M059J (cell line): ENCODE measurements at places on chromosomes 11 and 22.
A peak's percentile ranks its signal among the peaks of the same experiment; 100 is the strongest.

DNA sequence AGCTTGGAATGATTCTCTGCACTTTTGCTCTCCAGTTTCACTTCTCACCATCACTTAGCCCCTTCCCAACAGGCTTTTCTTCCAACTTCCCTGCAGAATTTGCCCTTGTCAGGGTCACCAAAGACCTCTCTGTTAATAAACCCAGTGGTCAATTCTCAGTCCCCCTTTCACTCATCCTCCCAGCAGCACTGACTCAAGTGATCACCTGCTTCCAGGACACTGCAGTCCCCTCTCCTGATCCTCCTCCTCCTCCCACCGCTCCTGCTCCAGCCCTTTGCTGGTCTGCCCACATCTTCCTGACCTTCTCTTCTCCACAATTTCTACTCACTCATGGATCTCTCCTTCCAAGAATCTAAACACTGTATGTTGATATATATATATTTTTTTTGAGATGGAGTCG is 57.9 kb downstream of the SHISAL1 start:
- no peak for DNase-seq

GRCh38 chr11:118117790-118118601 is 31.2 kb upstream of the SMIM35 start:
- DNase-seq = no peak

GRCh38 chr22:23415490-23415851 is 164.6 kb downstream of the IGLL1 start:
- DNase-seq = no peak

- peak; percentile 5 for DNase-seq
Observed at GRCh38 chr22:22810018-22810427, 77.6 kb upstream of the IGLL5 start.

DNA sequence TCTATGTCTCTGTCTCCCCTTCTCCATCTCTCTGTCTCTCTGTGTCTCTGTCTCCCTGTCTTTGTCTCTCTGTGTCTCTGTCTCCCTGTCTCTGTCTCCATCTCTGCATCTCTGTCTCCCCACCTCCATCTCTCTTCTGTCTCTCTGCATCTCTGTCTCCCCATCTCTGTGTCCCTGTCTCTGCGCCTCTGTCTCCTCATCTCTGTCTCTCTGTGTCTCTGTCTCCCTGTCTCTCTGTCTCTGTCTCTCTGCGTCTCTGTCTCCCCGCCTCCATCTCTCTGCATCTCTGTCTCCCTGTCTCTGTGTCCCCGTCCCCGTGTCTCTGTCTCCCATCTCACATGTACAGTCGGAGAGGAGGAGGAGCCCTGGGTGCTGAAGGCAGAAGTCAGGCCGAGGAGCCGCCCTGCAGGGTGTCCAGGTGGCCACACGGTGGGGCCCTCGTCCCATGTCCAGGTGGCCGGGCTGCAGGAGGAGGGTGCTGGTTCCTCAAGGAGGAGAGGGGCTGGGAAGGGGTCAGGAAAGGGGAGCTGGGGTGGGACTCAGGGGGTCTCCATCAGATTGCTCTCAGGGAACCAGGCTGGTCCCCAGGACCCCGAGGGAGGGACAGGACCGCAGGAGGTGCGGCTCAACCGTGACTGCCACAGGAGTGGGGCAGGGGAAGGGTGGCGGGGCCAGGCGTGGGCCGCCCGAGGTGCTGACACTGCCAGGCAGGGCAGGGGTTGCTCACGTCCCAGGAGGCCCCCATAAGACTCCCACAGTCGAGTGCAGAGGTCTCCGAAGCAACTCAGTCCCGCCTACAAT is 25.6 kb upstream of the TH start:
- DNase-seq = peak; percentile 68

- DNase-seq = no peak
Observed at GRCh38 chr11:72292106-72292785, 48.3 kb upstream of the PHOX2A start.

DNA sequence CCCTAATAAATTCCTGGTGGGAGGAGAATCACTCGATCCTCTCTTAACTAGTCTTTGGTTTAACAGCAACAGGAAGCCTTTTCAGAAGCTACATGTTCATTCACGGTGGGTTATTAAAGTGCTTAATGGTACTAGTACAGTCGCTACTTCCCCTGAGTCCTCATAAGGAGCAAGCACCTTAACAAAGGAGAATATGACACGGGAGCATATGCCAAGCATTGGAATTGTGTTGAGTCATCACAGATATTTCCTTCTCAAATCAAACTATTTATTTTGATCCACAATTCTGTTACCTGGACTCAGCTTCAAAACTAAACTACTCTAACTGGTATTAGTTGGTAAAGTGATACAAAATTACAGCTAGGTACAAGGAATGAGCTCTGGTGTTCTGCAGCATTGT is 177.5 kb upstream of the CTSC start:
- DNase-seq = no peak

DNA sequence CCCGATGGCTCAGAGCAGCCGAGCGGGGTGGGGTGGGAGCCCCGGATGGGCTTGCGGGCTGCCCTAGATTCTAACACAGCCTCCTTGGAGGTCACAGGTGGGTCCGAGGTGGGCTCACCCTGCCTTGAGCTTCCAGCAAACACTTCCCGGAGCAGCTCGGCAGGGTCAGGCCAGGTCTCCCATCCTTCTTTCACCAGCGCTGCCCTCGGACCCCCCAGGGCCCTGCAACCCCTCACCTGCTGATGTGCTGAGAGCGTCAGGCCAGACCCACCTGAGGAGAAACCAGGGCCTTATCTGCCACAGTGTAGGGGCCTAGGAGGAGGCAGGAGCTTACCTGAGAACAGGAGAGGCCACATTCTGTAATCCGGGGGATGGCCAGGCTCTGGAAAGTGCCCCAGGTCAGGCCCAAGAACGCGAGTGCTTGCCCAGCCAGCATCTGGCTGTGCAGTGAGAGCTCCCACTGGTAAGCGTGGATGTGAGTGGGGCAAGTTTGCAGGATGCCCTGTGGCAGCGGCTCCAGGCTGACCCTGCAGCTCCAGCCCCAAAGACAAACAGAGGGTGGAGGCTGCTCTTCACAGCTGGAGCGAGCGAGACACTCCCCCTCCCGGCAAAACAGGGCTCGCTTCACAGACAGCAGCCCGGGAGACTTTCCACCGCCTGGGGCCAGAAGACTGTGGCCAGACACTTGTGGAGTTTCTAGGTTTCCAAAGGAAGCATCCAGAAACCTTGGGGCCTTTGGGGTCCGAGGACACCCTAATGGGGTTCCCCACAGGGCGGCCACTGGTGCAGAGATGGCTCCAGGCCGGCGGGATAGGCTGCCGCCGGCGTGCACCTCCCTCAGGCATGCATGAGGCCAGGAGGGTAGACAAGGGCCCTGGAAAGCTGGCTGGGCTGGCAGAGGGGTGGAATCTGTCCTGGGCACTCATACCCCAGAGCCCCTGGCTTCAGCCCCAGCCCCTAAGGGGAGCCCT is at the start of gene IL17REL:
IL17REL (minus strand) TSS at position 555 of the 971 bp plus-strand sequence; CDS start at position 436, 119 bp downstream.
- no peak for DNase-seq

DNA sequence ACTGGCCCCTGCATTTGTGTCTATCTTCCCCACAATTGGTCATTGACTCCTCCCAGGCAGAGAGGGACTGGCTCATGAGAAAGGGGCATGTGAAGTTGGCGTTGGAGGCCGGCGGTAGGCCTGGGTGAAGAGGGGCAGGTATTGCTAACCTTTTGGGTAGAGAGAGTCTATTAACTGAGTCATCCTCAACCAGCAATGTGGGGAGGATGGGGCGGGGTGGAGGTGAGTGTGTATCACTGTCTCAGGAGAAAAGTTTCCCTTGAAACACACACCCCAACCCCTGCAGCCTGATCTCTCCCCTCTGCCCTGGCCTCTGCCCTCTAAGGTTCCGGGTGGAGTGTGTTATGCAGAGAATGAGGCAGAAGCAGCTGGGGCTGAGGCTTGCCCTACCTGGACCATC is 60.1 kb upstream of the PHF21B start:
- DNase-seq = peak; percentile 41

DNA sequence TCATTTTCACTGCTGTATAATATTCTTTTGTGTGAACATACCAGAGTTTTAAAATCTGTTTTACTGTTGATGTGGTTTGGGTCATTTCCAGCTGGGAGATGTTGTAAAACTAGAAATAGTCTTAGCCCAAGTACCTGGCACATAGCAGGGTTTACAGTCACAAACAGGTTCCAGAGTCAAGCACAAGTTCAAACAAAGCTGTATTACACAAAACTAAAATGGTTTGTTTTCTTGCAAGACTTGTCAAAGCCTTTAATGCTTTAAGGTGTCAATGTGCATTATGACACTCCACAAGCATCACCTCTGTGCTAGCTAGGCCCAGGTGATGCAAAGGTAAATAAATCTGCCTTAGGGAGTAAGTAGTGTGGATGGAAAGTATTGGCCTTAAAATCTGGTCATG is 379.1 kb downstream of the MN1 start:
- peak; percentile 12 for DNase-seq

GRCh38 chr11:64519541-64519940 is 71.5 kb upstream of the SLC22A12 start:
- DNase-seq = no peak

DNA sequence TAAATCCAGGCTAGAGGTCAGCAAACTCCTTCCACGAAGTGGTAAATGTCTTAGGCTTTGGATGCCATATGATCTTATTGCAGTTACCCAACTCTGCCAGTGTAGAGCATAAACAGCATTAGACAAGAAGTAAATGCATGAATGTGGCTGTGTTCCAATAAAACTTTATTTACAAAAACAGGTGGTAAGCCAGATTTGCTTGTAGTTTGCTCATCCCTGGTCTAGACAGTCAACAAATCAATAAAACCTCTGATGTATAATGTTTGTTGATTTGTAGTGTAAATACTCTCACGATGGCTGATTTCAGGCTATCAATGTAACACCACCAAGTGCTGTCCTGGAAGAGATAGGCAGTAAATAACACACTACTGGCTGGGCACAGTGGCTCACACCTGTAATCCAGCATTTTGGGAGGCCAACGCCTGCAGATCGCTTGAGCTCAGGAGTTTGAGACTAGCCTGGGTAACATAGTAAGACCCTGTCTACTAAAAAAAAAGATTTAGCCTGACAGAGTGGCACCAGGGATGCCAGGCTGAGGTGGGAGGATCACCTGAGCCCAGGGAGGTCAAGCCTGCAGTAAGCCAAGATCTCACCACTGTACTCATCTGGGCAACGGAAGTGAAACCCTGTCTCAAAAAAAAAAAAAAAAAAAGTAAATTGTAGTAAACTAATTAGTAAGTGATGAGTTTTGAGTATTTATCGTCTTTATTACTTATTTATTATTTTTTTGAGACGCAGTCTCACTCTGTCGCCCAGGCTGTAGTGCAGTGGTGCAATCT is 6.9 kb upstream of the CATSPER1 start:
- DNase-seq = no peak

- no peak for DNase-seq
Observed at GRCh38 chr22:50167689-50168489, 2.6 kb upstream of the PANX2 start.

- no peak for DNase-seq
Observed at GRCh38 chr11:90243534-90243933, 20.7 kb upstream of the CHORDC1 start.

GRCh38 chr11:118126082-118126838 is 26.4 kb downstream of the SCN4B start:
- peak; percentile 64 for DNase-seq
